ENCODE measurements at places on chromosomes 1 and 21.

DNA sequence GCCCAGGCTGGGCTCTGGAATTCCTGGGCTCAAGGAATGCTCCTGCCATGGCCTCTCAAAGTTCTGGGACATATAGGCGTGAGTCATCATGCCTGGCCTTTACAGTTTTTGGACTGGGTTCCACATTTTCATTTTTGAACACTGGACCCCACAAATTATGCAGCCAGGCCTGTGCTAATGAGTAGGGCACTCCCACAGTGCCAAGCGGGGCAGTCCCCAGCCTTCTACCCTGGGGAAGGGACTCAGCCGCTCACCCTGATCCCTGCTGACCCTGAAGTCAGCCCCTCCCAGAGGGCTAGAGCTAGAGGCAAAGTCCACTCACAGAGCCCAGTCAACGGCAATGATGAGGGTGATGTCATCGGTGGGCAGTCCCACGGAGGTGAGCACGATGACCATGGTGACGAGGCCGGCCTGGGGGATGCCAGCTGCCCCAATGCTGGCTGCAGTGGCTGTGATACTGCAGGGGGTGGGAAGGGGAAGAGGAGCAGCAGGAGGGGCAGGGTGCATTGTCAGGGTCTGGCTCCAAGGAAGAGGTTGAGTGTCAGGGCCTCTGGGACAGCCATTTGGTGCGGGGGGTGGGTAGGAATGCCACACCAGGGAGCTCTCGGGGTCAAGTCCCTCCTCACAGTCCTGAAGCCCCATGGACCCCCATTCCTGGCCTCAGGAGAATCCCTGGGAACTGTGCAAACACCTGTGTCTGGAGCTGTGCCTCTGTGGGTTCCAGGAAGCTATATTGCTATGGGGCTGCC lies 27.6 kb downstream of the PODN start:
- DNase-seq = no peak

DNA sequence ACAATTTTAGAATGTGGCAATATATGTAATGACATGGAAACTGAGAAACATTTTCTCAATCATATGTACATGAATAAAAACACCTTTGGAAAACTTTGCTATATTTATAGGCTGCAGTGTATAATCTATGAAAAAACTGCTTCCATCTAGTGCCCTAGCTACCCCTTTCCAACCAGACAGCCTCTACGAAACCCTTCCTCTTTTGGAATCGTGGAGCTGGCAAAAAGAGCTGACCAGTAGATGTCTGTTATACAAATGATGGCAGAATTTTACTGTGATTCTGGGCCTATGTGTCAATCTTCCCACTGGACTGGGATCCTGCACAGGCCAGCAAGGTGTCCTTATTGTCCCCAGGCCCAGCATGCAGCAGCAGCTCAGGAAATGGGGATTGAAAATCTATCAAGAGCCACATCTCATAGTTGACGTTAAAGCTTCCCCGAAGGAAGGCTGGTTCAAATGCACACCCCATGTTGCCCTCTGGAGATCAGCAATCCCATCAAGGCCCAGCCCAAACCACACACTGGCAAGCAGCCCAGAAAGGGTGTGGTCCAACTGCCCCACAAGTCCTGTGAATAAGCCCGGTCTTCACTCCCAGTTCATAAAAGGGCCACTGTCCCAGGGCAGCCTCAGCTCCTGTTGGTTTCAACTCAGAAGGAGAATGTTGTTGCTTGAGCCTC lies 8.8 kb upstream of the FAM20B start:
- DNase-seq = no peak

DNA sequence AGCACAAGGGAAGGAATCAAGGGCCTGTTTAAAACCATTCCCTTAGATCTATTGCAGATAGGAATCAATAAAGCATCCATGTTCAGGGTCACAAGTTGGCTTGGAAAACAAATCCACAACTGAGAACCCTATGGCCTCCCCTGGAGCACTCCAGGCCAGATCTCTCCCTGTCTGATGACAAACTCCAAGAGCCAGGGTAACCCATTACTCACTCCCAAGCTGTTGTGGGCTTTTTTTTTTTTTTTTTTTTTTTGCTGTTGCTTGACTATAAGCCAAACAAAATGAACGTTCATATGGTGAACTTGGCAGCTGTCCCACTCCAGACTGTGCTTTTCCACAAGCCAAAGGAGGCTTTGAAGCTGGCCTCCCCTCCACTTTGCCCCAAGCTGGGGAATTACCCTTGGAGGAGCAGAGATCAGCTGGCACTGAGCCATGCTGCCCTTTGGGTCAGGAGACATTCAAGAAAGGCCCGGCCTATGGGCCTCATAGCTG lies 35.7 kb upstream of the VAV3 start:
- no peak for DNase-seq

DNA sequence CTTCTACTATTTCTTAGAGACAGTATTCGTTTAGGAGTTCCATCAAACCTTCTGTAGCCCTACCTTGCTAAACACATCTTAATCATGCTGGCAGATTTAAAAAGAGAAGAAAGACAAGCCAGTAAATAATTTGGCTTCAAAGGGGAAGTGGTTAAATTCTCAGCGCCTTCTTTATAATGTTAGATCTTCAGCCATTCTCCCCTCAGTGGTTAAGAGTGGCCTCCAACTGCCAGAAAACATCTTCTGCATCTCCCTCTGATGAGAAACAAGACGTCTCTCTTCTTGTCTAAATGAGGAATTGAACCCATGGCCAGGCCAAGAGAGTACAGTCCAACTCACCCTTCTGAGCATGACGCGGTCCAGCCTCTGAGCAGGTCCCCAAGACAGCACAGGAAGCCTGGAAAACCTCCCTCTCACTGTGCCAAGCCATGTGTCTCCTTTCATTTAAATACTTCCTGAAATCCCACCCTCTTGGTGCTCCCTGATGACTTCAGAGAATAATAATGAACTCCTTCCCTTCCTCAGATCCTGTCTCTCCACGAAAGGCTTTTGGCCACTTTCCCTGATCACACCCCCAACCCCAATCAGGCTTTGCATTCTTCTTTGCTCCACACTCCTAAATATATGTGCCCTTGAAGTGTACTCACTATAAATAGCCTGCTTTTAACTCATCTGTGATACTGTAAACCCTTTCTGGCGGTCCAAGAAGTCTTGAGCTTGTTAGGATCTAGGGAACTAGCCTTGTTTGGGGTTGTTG lies 16.4 kb upstream of the LRRC52 start:
- no peak for DNase-seq

DNA sequence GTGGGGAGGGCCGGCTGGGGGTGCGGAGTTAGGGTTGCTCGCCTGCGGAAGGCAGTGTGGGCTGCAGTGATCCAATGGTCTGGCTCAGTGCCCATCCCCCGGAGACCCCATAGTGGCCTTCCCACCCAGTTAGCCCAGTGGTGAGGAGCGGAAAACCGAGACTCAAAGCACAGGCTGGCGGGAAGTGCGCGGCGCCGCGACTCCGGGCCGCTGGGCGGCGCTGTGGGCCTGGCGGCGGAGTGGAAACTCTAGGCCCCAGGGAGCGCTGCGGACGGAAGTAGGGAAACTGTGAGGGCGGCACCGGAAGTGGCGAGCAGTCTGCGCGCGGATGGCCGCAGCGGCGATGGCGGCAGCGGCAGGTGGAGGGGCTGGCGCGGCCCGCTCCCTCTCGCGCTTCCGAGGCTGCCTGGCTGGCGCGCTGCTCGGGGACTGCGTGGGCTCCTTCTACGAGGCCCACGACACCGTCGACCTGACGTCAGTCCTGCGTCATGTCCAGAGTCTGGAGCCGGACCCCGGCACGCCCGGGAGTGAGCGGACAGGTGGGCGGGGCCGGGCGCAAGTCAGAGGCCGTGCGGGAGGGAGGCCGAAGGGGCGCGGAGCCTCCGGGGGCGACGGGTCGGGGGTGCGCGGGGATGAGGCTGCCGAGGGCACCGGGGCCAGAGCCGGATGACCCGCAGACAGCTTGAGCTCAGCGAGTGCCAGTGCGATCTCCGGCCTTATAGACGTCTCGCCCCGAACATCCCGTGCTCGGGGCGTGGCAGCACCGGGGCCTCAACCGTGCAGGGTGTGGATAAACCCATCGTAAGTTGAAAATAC lies at the start of gene ADPRS:
TSS of gene ADPRS (plus strand) at position 316 of the 816 bp plus-strand sequence. CDS start at position 329, 13 bp downstream.
- peak; percentile 81 for DNase-seq

GRCh38 chr1:86176226-86176625 lies 19.7 kb upstream of the COL24A1 start:
- DNase-seq = no peak

- no peak for DNase-seq
Observed at GRCh38 chr1:16625497-16626408, 12.4 kb upstream of the NBPF1 start.

GRCh38 chr21:41966872-41967621 lies 13.2 kb upstream of the C2CD2 start:
- DNase-seq = no peak

- no peak for DNase-seq
Observed at GRCh38 chr1:201884425-201884824, 4.3 kb upstream of the SHISA4 start.

GRCh38 chr1:10324627-10325026 lies 74.2 kb upstream of the PGD start:
- DNase-seq = no peak

GRCh38 chr1:54859700-54860391 lies 27.1 kb downstream of the DHCR24 start:
- no peak for DNase-seq

DNA sequence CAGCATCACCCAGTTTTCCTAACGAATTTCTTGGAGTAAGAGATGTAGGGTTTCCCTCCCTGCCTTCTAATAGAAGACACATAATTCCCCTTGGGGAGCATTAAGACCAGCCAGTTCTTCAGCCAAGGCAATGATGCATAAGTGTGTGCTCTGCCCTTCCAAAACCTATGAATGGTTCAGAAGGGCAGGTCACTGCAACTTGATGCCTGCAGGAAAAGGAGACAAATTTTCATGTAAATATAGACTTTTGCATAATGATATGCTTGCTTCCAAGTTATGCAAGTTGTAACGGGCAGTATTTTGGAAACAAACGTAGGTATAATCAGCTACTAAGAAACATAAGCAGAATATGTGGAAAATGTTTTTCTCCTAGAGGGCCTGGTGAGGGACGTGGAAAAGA lies 31.6 kb downstream of the PTGS2 start:
- DNase-seq = no peak
